ENCODE measurements at places on chromosomes 7 and 10.

DNA sequence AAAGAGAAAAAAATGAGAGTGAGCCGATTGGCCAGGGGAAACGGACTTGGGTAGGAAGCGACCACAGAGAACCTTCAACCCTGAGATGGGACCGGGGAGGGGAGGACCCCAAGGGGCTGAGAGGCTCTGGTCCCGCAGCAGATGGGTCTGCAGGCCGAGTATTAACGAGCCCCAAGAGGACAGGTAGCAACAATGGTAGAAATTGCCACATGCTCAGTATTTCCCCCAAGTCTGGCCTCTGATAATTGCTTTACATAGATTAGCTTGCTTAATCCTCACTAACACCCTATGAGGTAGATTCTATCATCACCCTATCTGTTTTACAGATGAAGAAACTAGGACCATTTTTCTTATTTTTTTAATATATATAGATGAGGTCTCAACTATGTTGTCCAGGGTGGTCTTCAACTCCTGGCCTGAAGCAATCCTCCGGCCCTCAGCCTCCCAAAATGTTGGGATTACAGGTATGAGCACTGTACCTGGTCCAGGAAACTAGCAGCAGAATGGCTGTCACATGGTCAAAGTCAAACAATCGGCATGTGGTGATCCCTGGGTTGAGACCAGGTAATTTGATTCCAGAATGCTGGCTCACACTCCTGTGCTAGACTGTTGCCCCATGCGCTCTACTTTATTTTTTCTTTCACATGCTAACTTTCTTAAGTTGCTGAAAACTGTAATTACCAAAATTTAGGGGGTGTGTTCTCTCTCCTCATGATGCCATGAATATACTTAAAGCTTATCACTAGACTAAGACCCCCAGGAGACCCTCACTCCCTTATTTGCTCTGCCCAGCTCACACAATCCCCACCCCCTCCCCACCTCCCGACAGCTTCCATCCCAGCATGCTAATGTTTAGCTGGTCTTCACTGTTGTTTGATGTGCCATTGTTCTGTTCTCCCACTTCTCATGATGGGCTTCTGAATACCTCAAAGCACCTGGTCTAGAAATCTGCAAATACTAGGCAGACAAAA is 67.9 kb upstream of the AFAP1L2 start:
- DNase-seq, result no peak

- no peak for DNase-seq
Observed at GRCh38 chr10:109592391-109592790, 330.9 kb downstream of the XPNPEP1 start.

- DNase-seq, result no peak
Observed at GRCh38 chr7:125924037-125924436, 994.4 kb upstream of the POT1 start.

GRCh38 chr10:131088619-131089018 is 222.9 kb downstream of the TCERG1L start:
- no peak for DNase-seq

GRCh38 chr7:40915071-40915470 is 780.3 kb downstream of the SUGCT start:
- no peak for DNase-seq

- no peak for DNase-seq
Observed at GRCh38 chr10:12484941-12485805, 135.8 kb downstream of the CAMK1D start.
